ENCODE measurements at places on chromosomes 4 and X.

DNA sequence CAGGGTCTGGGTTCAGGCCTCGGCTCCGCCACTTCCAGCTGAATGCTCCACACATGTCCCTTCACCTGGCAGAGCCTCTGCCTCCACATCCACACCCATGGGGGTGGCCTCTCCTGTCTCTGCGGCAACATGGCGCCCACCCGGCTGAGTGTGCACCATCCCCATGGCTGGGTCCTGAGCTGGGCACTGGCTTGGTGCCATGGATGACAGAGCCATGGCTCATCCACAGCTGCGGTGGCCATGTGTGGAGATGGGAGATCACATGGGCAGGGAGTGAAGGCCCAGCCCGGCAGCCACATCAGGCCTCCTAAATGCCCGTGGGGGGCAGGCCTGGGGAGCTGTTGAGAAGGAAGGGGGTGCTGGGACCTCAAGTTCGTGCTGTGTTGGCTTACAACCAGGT, 213.7 kb downstream of the AFAP1 start:
- DNase-seq = no peak

DNA sequence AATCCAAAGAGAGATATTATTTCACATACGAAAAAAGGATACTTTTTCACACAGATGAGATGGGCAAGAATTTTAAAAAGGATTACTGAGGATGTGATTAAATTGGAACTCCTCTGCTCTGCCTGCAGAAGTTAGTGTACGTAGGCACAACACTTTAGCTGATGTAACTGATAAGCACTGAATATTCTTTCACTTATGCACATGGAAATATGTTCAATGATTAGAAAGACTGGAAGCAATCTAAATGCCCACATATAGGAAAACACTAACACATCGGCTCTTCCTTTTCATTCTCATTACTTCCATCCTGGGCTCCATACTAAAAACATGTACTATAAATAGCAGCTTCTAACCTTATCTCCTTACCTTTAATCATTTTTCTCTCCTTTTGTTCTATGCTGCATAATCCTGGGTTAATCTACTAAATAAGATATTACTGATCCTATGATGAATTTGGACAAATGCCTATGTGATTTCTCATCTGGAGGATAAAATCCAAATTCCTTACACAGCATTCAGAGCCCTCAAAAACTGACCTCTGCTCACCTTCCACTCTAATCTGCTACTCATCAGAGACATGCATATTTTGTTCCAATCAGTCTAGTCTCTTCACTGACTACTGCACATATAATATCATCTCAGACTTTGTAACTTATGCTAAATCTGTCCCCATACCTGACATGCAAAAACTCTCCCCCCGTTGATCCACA, 197.8 kb downstream of the PDGFC start:
- no peak for DNase-seq

- no peak for DNase-seq
Observed at GRCh38 chr4:100483796-100484195, 34.0 kb downstream of the EMCN start.

DNA sequence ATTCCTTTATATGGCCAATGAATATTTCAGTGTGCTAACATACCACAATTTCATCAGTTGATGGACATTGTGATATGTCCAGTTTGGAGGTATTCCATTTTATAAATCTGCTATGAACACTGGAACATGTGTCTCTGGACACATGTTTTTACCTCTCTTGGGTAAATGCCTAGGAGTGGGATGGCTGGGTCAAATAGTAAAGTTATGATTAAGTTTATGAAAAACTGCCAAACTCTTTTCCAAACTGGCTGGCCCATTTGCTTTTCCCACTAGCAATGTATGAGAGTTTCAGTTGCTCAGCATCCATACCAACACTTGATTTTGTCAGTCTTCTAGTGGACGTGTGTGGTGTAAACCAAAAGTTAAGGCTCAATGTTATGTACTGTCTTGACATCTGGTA, 40.5 kb downstream of the CEP44 start:
- no peak for DNase-seq

- DNase-seq = no peak
Observed at GRCh38 chr4:109041463-109042360, 260.7 kb downstream of the COL25A1 start.

DNA sequence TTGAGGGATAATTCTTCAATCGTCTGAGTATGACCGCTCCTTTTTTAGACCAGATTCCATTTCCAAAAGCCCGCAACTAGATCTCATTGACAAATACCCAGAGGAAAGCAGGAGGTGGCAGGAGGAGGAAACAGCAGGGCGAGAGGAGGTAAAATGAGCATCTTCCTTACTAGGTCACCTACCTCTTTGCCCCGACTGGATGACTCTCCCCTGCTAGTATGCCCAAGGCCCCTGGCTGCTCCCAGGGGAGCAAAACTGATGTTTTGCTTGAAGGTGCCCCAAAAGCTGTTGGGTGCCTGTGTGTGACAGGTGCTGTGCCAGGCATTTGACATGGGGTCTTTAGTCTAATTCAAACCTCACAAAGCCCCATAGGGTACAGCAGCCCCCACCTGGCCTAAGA, 48.9 kb downstream of the C4orf50 start:
- DNase-seq = peak; percentile 26

GRCh38 chr4:2936773-2937145, 26.4 kb downstream of the NOP14 start:
- DNase-seq = peak; percentile 71

DNA sequence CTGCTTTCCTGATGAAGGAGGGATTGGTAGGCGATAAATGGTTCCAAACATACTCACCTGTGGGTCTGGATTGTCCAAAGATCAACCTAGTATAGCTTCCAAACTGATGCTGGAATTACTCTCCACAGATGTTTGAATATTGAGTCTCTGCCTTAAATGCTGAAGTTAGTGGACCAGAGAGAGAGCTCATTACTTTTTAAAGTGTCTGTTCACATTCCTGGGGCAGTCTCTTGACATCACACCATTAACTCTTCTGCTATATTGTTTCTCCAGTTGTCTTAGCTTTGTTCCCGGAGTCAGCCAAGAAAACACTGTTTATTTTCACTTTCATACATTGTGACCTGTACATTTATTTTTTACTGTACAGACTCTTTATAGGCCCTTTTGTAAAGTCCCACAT, 35.4 kb downstream of the ARHGEF38 start:
- no peak for DNase-seq

Data from coronary artery (tissue), 2 donors.